ENCODE measurements at places on chromosomes 7 and 10.

- no peak for DNase-seq
Observed at GRCh38 chr10:24456322-24456721, 247.4 kb downstream of the KIAA1217 start.

DNA sequence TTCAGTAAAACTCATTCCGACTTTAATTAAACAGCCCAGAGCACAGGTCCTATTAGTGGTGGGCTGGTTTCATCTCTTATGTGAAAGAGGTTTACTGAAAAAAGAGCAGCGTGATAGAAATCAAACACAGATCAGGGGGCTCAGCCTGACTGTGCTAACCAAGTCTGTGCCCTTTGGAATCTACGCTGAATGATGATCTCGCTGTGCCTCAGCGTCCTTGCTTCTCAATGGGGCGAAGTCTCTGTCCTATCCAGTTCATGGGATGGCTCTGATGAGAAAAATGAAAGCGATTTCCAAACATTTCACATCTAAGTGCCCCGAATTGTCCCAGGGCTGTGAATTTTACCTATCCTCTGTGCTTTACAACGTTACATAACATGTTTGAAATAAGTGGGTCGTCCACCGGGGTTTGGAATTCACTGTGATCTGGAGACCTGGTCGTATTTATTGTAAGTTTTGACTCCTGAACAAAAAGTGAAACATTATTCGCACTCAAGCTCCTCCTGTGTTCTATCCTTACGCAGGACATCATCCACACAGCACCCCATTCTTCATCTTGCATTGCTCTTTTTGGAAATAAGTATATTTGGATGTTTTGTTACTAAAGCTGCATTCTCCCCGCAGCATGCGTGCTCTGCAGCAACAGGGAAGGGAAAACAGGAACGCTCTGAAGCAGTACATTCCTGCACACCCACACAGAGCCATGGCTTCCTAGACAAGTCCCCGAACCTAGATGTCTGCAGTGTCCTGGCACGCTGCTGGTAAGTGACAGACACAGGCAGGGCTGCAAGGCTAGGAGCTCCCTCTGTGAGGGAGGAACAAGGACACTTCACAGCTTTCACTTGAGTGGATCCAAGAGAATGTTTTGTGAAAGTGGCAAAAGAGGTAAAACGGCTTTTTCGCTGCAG, 83.5 kb downstream of the SLC37A3 start:
- DNase-seq, result peak; percentile 28

DNA sequence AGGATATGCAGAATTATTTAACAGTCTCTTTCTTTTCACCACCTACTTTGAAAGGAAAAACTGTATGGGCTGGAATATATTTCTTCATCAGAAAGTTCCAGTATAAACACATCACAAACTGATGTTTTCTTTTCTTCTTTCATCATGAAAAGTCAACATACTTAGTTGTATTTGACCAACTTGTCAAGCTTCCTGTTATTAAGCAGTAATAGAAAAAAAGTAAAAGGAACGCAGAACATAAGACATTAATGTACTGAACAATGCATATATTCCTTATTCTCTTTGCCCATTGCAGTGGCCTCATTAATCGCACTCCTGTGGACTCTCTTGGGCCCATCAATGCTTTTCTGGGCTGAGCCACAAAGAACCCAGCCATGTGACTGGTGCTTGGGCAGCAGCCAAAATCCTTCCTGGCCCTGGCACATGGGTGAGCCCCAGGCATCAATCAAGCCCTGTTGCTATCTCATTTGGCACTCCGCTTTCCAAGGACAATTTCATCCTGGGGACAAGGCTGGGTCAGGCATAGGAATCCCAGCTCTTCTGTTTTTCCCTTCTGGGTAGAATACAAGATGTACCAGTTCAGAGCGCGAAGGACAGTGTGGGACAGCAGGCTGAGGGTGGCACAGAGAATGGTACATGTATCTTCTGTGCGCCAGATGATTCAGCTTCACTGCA, 42.3 kb downstream of the RHOBTB1 start:
- peak; percentile 79 for DNase-seq

DNA sequence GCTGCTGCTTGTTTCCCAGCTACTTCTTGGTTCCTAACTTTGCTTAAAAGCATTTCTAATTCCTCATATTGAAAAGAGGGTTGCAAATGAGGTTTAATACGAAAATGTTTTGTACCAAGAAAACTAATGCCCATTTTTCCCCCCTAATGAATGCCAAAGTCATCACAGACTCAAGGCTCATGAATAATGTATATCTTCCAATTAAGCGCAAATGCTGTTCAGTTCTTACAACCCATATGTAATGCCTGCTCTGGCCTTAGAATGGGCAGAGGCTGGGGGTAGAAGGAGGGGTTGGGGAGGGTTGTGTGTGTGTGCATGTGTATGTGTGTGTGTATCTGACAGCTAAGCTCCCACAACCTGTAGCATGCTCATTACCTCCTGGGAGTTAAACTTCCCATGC, 901.7 kb downstream of the KCNMA1 start:
- DNase-seq, result no peak

Measured in pons (tissue), 1 donor.